ENCODE measurements at places on chromosomes 1 and 21.

DNA sequence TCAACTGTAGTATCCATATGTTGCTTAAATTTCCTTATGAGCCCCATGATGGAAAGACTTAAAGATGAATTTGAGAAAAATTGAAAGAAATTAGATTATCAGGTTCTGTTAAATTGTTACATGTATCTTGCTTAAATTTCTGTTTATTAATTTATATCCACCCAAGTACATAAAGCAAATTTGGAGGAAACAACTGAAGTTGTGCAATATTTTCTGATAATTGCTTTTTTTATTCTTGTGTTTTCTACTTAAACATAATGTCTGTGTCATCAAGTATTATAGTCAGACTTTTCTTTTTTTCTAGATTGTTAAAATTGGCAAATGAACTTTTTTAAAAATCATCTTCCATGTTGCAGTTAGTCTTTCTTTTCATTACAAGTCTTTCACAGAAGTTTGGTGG, 36.8 kb downstream of the RNF11 start:
- DNase-seq = no peak

GRCh38 chr1:29973406-29973805, 737.1 kb downstream of the PTPRU start:
- DNase-seq = no peak

DNA sequence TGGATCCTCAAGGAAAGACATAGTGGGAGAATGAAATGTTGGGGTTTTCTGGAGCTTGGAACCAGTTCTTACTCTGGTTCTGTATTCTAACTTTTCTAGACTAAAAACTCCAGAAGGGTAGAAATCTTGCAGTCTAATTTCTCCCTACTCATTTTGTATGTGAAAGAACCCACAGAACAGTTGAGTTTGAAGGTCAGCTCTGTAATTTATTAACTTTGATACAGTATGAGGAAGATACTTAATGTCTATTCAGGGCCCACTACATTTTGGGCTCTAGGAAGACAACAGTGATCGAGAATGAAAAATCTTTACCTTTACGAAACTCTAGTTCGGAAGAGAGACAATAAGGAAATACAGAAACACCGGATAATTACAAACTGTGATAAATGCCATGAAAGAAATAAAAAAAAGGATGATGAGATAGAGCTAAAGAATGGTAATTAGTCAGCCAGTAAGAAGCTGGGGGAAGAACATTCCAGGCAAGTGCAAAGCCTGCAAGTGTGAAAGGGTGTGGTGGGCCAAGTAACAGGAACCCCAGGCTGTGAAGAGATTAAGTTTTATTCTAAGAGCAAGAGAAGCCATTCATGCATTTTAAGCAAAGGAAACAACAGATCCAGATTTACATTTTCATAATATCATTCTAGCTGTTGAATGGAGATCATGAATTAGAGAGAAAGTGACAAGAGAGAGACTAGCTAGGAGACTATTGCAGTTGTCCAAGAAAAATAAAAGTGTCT, 159.9 kb upstream of the HMCN1 start:
- DNase-seq = no peak

GRCh38 chr1:1547476-1547875, 7.1 kb upstream of the TMEM240 start:
- DNase-seq = no peak

- DNase-seq = no peak
Measured at GRCh38 chr1:110436635-110437034, 14.3 kb upstream of the PROK1 start.

DNA sequence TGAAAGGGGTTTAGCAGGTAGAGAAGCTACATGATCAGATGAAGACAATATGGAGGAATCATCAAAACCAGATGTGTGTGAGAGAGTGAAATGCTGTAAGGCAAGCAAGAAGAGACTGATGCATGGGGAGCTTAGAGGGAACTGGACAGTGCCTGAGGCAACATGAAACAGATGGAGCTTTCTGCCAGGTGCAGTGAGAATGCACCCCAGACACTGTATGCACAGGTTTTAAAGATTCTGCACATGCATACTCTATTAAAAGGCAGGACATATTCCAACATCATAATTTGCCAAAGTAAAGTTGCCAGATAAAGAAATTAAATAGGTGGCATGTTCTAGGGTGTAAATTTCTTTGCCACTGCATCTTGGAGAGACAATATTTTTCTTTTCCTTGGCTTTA, 200.1 kb downstream of the AMY1C start:
- peak; percentile 17 for DNase-seq
